Astrocyte (in vitro differentiated cells and primary cell): ENCODE measurements at places on chromosomes 4 and X. TPM values are rescaled to one million over a fixed set of nuclear protein-coding genes. Genes with fewer than 3 reads are reported as not detected.

The SOWAHB gene
- total RNA-seq: 6.2 and 6.8 TPM in 2 replicates

The ATP7A gene
- total RNA-seq: 15.0 and 17.2 TPM in 2 replicates

The TRPC3 gene
- 0.07 TPM in 1 of 2 replicates, not detected in the other for total RNA-seq

The FAM133A gene
- total RNA-seq: 0.18 and 0.36 TPM in 2 replicates

The SSX1 gene
- not detected in 2 replicates for total RNA-seq

The ZNF718 gene
- 6.8 and 7.7 TPM in 2 replicates for total RNA-seq

The PSAPL1 gene
- total RNA-seq: not detected in 2 replicates

The LRPAP1 gene
- total RNA-seq: 191 and 203 TPM in 2 replicates

The MAGEA2B gene
- 1.2 and 2.9 TPM in 2 replicates for total RNA-seq

The SSX4B gene
- total RNA-seq: not detected in 2 replicates

The AKAP4 gene
- not detected in 2 replicates for total RNA-seq

The TCEAL6 gene
- total RNA-seq: not detected in 2 replicates

The DHRSX gene
- 28.4 and 30.4 TPM in 2 replicates for total RNA-seq

The CAPN6 gene
- total RNA-seq: 3.9 and 9.4 TPM in 2 replicates

The SMIM20 gene
- total RNA-seq: 19.4 and 22.3 TPM in 2 replicates

The ZBED1 gene
- 19.9 and 21.3 TPM in 2 replicates for total RNA-seq

The PLXNB3 gene
- 5.3 and 5.4 TPM in 2 replicates for total RNA-seq

The CFAP99 gene
- not detected in 2 replicates for total RNA-seq

The SMARCAD1 gene
- total RNA-seq: 31.6 and 36.0 TPM in 2 replicates

The NUDT11 gene
- total RNA-seq: 9.9 and 12.7 TPM in 2 replicates

The SLC49A3 gene
- 6.2 and 9.2 TPM in 2 replicates for total RNA-seq

The CYLC1 gene
- total RNA-seq: not detected in 2 replicates

The RADX gene
- total RNA-seq: 3.0 and 3.9 TPM in 2 replicates

The MRPS18C gene
- 46.7 and 49.8 TPM in 2 replicates for total RNA-seq

The AFAP1 gene
- 62.7 and 67.9 TPM in 2 replicates for total RNA-seq

The AADAT gene
- 10.3 and 10.5 TPM in 2 replicates for total RNA-seq

The RHOH gene
- not detected in 2 replicates for total RNA-seq

The ITGB1BP2 gene
- total RNA-seq: 2.0 and 3.2 TPM in 2 replicates

The OTUD4 gene
- 41.9 and 47.4 TPM in 2 replicates for total RNA-seq

The SYTL4 gene
- total RNA-seq: 3.3 and 4.1 TPM in 2 replicates

The FRMD7 gene
- 0.09 TPM in 1 of 2 replicates, not detected in the other for total RNA-seq

The EDA2R gene
- 20.8 and 25.3 TPM in 2 replicates for total RNA-seq

The NXF2 gene
- not detected in 2 replicates for total RNA-seq

The CLDN34 gene
- 0.36 TPM in 1 of 2 replicates, not detected in the other for total RNA-seq

The CD40LG gene
- total RNA-seq: not detected in 2 replicates

The ADAM29 gene
- total RNA-seq: not detected in 2 replicates

The PHOX2B gene
- not detected in 2 replicates for total RNA-seq

The UGT2A3 gene
- total RNA-seq: not detected in 2 replicates

The RASSF6 gene
- total RNA-seq: 0.07 and 0.14 TPM in 2 replicates

The SPON2 gene
- 47.8 and 55.5 TPM in 2 replicates for total RNA-seq

The CPEB2 gene
- total RNA-seq: 46.8 and 47.3 TPM in 2 replicates

The MCF2 gene
- 0.17 and 0.27 TPM in 2 replicates for total RNA-seq
